ENCODE measurements at places on chromosomes 16 and 17. TPM values are rescaled to one million over a fixed set of nuclear protein-coding genes. Genes with fewer than 3 reads are reported as not detected.

The CDH8 gene
- total RNA-seq = not detected

The MEOX1 gene
- 0.50 TPM for total RNA-seq

The BOLA2 gene
- total RNA-seq = 18.4 TPM

The C1QL1 gene
- 0.21 TPM for total RNA-seq

The KARS1 gene
- total RNA-seq = 296 TPM

The TBX21 gene
- 66.4 TPM for total RNA-seq

The SEC14L1 gene
- total RNA-seq = 71.4 TPM

The CDH3 gene
- 0.19 TPM for total RNA-seq

The WSCD1 gene
- total RNA-seq = not detected

The ADGRG1 gene
- total RNA-seq = 4.8 TPM

The UMOD gene
- total RNA-seq = not detected

The PLA2G10 gene
- total RNA-seq = not detected

- DNase-seq = no peak
Measured at GRCh38 chr17:14070344-14070984, 1.2 kb downstream of the COX10 start.

DNA sequence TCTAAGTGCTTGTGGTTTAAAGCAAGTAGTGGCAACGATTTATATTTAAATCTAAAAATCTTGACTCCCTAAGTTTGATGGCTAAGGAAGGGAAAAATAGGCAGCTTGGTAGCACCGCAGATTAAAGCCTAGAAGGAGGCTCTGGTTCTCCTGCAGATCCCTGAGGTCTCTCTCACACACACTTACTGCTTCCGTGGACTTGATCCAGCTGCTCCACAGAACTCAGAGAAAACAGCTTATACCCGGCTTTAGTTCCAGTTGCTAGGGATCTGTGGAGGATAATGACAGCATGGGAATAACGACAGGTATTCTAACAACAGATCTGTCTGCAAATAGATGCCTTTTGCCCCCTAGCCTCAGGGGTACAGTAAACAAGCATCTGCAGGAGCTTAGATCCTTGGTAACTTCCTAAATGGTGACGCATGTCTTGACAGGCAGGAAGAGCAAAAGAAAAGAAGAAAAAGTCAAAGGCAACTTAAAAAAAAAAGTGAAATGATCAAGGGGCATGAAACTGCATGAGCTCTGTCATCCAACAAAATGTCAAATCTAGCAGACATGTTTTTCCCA, 4.5 kb downstream of the WIPI1 start:
- no peak for DNase-seq

DNA sequence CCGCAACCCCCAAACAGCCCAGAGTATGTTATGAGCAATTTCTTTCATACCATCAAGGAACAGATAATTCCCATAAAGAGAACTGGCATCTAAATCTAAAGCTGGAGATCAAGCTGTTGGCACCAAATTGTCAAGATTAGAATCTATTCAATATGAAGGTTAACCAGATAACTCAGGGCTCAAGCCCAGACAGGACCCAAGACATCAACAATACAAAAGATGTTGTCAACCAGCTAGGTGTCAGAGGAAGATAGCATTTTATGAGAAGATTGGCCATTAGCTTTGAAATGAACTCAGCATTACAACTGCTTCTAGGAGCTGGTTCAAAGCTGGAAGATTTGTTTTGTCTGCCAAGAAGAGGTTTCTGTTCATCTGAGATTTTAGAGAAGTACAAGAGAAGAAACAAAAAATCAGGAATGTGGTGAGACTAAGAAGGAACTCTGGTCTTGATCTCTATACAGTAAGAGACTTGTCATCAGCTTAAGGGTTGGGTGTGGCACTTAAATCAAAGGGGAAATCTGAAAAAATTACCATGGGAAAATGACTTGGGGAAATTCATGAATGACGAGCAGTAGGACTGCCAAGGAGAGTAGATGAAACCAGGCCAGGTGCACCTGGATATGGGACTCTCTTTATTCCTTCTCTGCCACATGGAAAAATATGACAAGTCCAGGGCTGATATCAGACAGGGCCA, 64.2 kb upstream of the COX10 start:
- no peak for DNase-seq

DNA sequence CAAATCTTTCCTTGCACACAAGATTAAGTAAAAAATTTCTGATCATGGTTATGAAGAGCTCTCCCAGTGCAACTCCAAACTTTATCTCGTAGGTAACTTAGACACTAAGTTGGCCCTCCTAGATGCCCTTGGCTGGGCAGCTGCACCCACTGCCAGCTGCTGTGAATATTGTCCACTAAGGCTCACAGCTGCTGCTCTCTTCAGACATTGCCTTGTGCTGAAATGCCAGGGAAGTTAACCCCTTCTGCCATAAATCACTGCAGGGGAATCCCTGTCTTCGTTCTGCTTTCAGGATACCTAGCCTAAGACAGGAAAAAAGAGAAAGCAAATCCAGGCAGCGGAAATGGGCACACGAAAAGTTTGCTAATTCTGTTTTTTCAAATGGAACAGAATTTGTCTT, 106.4 kb downstream of the IRX5 start:
- DNase-seq = no peak

- DNase-seq = peak; percentile 74
Measured at GRCh38 chr16:19583665-19584300, 28.3 kb downstream of the VPS35L start.

- DNase-seq = no peak
Measured at GRCh38 chr16:87241137-87241771, 75.9 kb downstream of the C16orf95 start.

DNA sequence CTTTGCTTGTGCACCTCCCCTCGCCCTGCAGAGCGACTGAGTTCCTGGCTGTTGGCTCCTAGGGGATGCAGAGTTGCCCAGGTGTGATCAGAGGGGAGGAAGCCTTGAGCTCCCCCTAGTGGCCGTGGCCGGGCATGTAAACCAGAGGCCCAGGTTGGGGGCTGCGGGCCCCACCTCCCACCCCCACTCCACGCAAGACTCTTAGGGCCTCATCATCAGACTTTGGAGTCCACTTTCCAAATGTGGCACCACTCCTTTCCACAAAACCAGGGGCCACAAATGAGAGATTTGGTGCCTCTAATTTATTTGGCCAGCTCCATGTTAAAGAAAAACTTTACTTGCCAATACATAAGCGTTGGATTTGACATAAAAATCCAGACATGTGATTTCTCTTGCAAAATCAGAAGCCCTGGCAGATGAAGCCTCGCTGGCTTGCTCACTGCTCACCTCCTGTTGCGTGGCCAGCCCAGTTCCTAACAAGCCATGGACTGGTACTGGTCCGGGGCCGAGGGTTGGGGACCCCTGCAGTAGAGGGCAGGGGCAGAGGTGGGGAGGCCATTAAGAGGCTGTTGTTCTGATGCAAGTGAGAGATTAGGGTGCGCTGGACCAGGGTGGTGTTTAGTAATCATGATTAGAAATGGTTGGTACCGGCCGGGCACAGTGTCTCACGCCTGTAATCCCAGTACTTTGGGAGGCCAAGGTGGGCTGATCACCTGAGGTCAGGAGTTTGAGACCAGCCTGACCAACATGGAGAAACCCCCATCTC, 28.7 kb upstream of the GAS7 start:
- peak; percentile 76 for DNase-seq

GRCh38 chr16:20401475-20402016, 3.0 kb downstream of the PDILT start:
- no peak for DNase-seq

- DNase-seq = no peak
Measured at GRCh38 chr16:80260906-80261311, 279.9 kb upstream of the DYNLRB2 start.

DNA sequence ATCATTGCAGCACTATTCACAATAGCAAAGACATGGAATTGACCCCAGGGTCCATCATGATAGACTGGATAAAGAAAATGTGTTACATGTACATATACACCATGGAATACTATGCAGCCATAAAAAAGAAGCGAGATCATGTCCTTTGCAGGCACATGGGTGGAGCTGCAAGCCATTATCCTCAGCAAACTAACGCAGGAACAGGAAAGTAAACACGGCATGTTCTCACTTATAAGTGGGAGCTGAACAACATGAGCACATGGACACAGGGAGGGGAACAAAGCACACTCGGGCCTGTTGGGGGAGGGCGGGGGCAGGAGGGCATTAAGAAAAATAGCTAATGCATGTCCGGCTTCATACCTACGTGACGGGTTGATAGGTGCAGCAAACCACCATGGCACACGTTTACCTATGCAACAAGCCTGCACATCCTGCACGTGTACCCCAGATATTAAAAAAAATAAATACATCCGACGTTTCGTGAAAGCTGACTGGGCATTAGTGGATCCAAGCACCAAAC, 28.9 kb downstream of the ZNF778 start:
- DNase-seq = no peak

DNA sequence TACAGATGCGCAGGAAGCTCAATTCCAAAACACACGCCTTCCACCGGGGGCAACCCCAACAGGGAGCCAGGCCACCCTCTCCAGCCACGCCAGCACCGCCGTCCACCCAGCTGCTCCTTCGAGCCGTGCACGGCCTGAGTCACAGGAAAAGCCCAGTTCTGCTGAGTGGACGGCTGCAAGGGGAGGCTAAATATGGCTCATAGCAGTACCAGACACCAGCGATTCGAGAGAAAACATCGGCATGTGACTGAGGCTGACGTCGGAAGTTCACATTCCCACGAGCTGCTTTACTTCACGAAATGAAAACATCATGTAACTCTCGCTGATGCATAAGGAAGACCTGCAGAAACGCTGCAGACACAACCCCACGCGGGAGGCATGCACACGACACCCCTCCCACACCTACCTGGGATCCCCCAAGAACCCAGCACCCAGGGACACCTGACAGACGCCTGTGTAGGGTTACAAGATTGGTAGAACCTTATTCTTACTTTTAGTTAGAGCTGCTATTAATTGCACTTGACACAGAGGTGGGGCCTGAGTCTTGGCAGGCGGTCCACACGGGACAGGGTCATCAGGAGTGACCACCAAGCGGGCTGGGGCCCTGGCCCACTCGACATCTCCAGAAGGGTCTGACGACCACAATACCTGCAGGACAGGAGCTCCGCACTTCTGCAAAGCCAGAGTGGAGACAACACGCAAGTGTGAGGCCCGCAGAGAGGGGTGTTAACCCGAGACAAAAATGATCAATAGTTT, 116.8 kb downstream of the ANKRD11 start:
- no peak for DNase-seq

GRCh38 chr16:74842413-74842812, 67.8 kb upstream of the FA2H start:
- no peak for DNase-seq

DNA sequence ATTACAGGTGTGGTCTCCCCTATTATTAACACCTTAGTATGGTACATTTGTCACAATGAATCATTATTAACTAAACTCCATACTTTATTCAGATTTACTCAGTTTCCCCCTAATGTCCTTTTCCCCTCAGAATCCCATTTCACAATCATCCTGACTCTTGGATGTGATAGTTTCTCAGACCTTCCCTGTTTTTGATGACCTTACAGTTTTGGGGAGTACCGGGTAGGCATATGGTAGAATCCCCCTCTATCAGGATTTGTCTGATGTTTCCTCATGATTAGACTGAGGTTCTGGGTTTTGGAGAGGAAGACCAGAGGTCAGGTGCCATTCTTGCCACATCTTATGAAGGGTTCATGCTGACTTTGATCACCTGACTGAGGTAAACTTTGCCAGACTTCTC, 6.0 kb upstream of the ASB16 start:
- DNase-seq = no peak

DNA sequence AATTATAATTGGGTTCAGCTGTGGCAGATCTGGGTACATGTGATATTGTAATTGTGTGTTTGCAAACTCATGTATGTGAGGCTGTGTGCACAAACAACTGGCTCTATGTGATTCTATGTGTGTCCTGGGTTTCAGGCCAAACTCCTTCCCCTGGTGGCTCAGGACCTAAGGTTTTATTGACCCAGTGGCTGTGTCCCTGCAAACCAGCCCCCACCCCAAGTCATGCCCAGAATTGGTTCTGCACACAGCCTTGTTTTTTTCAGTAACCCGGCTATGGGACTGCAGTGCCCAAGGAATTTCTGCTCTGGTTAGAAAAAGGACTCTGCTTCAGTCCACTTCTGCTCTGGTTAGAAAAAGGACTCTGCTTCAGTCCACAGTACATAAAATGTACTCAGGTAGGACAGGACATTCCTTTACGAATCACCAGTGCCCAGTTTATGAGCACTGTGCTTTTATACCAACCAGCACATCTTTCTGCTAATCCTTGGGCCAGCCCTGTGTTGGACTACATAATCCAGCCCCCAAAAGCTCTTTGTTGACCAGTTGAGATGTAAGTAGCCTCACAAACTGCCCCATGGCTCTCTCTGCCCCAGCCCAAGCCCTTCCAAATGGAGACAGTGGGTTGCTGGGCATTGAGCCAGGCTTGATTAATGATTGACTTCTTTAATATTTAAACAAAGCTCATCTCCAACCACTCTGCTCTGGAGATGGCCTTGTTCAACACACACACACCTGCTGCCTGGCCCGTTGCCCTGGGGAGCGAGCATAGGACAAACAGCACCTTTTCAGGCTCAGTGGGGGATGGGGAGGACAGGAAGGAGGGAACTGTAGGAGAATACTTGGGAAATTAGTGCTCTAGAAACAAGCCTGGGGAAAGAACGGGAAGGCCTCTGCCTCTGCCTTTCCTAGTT, 2.9 kb upstream of the KCNH6 start:
- DNase-seq = no peak

- DNase-seq = no peak
Measured at GRCh38 chr17:28252436-28252835, 66.6 kb upstream of the TMEM97 start.

DNA sequence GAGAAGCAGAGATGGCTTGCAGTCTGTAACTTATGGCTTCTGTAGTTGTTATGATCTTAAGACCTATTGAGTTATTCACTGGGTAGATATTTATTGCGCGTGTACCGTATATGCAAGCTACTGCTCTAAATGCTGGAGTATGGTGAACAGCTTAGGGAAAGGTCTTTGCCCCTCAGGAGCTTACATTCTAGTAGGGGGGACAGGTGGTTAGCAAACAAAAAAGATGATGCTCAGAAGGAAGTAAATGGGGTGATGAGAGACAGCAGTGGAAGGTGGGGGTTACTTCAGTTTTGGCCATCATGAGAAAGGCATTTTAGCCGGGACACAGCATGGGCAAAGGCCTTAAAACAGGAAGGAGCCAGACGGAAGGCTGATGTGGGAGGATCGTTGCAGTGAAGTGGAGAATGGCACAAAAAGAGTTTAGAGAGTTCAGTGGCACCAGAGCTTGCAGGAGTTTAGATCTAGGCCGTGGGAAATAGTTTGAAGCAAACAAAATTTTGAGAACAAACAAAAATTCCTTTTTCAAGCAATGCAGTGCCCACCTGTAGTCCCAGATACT, 2.1 kb downstream of the ARMC7 start:
- DNase-seq = no peak

DNA sequence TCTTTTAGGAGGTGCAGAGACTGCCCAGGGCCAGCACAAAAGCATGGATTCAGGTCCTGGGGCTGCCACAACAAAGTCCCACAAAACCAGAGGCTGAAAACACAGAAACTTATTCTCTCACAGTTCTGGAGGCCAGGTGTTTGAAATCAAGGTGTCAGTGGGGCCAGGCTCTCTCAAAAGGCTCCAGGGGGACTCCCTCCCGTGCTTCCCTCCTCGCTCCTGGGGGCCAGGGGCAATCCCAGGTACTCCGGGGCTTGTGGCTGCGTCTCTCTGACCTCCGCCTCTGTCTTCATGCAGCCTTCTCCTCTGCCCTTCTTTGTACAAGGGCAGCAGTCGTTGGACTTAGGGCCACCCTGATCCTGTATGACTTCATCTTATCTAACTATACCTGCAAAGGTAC, 8.3 kb upstream of the RBFOX3 start:
- no peak for DNase-seq
